ENCODE measurements at places on chromosomes 5 and 9.

DNA sequence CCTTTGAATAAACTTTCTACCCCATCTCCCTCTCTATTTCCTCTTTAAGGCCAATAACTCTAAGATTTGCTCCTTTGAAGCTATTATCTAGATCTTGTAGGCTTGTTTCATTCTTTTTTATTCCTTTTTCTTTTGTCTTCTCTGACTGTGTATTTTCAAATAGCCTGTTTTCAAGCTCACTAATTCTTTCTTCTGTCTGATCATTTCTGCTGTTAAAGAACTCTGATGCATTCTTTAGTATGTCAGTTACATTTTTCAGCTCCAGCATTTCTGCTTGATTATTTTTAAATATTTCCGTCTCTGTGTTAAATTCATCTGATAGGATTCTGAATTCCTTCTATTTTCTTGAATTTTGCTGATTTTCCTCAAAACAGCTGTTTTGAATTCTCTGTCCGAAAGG is 15.3 kb upstream of the LIX1 start:
- DNase-seq: no peak

DNA sequence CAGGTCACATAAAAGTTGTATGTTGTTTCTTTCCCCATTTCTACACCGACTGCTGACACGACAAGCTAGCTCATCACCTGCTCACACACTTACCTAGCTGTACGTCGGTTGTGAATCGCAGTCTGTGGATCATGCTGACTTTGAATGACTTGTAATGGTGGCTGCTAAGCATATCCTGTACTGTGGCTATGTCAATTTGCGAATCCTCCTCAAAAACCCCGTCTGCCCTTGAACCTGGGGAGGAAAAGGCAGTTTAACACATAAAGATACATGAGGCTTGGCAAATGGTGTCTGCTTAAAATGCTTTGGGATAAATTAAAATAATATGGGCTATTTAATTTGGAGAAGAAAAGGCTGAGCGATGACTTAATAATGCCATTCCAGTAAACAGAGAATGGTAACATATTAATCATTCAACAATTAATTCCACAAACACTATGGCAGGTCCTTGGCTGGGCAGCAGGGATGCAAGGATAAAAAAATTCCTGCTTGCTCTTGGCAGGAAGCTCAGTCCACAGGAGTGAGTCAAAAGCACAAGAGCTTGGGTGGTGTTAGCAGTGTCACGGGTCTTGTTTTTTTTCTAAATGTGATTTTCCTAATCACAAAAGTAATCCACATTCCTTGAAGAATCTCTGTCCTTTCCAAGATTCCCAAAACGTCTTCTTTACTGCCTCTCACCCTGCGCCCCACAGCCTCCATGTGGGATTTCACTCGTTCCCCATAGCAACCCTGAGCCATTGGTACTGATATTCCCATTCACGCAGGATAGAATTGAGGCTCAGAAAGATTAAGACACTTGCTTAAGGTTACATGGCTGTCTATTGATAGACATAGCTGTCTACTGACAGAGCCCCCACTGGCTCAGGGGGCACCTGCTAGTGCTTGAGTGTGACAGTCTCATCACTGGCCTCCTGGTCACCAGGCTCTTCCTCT is 222.4 kb downstream of the MAPKAP1 start:
- no peak for DNase-seq

GRCh38 chr5:171524466-171524865 is 105.0 kb downstream of the FGF18 start:
- no peak for DNase-seq

DNA sequence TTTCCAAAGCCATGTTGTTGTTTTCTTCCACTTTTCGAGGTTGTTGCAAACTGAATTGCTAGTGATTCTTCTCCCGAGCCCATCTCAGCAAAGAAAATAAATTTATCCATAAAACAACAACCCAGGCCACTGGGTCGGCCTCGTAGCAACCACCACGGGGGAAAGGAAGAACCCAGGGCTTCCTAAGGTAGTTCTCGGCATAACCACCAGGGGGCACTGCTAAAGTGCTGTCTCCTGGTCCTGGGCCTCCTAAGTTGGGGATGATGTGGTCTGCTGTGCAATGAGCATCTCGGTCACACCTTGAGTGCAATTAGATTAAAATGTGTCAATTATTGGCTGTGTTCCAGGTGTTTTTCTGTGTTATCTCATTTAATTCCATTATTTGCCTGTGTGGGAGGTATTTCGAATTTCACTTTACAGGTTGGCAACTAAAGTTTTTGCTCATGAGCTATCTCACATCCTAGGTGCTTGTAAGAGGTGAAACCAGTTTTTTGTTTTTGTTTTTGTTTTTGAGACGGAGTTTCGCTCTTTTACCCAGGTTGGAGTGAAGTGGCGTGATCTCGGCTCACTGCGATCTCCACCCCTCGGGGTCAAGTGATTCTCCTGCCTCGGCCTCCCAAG is 102.8 kb upstream of the DAP start:
- no peak for DNase-seq

DNA sequence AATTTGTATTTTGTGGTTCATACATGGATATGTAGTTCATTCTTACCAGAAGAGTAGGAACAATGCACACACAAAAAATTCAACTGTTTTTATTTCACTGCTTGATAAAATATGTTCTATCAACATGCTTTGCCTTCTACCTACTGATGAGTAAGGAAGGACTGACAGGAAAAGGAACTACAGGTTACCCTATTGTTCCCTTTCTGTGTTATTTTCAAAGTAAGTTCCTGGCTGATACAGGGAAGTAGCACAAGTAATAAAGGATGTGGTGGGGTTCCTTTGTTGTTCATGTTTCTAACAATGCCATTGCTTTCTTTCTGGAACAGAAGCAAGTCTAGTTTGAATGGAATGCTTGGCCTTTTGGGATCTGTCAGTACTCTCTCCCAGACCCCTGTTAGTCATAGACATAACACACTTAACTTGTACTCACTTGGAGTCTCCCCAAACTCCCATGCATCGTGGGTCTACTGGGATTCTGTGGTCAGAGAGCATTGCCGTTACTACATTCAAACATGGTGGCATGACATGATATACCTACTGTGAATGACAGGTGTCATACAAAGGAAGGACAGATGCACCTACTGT is 20.2 kb upstream of the ALDOB start:
- DNase-seq: no peak

DNA sequence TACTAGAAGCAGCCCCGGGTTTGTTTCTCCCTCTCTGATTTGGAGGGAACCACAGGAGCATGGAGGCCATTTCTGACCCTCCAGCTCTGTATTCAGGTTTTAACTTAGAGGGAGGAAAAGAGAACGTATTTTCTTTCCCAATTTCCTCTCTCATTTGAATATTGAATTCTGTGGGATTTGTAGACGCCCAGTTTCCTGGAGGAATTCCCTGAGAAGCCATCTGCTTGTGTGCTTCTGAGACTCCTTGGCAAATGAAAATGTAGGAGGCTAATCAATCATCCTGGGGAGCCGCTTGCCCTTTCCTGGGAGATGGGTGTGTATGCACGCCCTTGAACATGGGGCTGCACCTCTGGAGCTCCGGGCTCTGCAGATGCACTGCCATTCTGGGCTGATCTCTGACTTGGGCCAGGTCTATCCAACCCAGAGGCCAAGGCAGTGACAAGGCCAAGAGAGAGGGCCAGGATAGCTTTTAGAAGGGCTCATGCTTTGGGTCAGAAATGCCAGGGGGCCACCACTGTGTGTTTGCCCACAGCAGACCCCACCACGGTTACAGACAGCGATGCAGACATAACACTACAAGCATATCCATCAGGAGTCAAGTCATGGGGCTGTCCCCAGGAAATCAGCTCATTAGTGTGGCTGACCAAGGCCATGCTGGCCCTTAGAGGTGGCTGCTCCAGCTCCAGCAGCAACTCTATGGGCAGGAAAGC is 174.5 kb downstream of the C5orf15 start:
- DNase-seq: no peak

- DNase-seq: no peak
Measured at GRCh38 chr5:38008198-38008597, 168.4 kb upstream of the GDNF start.

DNA sequence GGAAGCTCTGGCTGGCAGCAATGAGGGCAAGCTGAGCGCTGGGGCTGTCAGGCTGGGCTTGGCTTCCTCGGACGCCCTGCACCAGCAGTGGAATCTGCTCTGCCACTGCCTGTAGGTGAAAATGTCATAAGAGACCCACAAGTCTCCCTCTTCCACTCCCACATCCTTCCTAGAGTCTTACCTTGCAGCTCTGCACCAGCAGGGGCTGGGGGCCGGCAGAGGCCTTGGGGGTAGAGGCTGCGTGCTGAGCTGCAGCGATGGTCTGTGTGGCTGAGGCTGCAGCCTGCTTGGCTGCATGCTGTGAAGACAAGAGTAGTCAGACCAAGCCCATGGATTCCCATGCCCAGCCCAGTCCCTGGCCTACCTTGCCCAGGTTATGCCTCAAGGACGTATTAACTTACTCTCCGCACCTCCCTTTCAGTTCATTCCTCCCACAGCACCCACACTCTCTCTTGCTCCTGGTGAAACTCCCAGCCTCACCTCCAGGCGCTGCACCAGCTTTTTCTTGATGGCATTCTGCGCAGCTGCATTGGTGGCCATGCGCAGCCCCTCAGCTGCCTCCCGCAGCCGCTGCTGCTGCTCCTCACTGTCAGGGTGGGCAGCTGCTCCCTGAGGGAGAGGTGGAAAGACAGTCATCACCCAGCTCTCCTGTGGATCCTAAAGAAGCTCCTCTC is 17.3 kb downstream of the TLN1 start:
- DNase-seq: no peak

DNA sequence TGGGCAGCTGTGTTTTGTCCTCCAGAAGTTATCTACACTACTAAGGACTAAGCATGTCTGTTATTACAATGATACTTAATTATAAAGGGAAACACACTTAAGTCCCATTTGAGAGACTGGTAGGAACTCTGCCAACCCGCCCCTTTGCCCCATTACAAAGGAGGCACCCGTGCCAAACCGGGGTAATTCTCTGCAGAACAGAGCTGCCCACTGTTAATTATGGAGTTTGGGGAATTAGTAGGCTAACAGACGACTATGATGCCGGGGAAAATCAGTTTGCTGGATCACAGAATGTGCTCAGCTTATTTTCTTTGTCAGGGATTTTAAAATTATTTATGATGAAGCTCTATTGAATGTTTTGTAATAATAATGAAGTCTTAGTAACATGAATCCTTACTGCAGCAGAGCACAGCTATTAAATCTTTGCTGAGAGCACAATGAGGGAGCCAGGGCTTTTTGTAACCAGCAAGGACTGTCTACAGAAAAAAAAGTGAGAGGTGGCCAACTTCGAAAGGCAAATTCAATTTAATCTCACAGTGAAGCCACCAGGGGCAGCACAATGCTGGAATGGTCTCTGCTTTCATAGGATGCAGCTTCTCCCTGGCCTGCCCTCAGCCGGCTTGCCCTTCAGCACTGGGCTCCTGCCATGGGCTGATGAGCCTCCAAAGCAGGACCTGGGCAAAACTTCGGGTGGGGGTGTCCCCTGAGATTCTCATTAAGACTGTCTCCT is 134.5 kb downstream of the GNAQ start:
- no peak for DNase-seq

GRCh38 chr9:126806336-126806735 is 1.5 kb downstream of the ZBTB43 start:
- DNase-seq: no peak

GRCh38 chr9:22079873-22080341 is 70.8 kb upstream of the CDKN2B start:
- DNase-seq: no peak

- no peak for DNase-seq
Measured at GRCh38 chr5:132449060-132449459, 41.5 kb downstream of the IRF1 start.

GRCh38 chr9:96344458-96345180 is 38.9 kb downstream of the SLC35D2 start:
- DNase-seq: peak; percentile 76

DNA sequence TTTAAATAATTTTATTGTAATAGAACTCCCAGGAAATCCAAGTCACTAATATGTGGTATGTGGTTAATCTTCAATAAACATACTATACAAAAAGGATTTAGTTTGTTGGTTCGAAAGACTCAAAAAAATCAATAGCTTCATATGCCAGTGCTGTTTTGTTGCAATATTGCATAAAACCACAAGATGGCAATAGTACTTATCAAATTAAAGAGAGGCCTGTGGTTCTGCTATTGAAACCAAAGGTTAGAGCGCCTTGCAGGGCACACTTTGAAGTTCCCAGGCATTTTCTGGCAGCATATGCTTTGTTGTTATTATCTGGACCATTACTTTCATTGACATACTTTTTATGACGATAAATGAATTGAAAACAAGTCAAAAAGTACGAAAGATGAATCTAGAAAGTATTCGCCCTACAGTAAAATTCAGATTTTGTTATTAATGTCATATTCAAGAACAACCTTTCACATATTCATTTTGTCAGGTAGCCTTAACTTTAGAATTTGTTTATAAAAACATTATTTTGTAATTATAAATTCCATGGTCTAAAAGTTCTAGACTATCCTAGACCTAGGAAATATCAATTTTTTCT is 316.3 kb downstream of the MCTP1 start:
- no peak for DNase-seq

DNA sequence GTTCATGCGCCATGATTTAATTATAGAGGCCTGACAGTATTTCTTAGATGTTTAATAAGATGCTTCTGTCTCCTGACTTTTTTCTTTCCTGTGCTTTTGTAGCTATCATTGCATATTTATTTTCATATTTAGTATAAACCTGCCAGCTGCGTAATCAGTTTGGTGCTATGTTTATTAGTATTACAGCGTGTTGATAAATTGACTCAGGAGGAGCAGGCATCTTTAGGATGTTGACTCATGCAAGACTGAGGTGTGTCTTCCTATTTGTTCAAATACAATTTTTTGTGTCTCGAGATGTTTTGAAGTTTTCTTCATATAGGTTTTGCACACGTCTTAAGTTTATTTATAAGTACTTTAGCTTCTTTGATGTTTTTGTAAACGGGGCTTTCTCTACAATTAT is 35.9 kb upstream of the EXOC3 start:
- no peak for DNase-seq

DNA sequence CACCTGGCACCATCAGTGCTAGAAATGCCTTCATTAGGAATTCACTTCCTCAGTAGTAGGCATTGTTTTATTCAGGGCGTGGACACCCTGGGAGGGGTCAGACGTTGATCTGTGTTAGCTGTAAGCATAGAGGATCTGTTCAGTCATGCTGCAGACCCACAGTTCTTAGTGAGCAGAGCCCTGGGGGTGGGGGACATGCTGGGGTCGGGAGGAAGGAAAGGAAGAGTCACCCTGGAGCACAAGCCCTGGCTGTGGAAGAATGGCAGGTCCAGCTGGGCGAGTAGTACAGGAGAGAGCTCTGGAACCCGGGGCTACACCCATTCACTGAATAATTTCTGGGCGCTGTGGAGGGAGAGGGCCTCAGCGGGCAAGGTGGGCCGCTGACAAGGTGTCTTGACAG is 172.5 kb downstream of the FSTL4 start:
- no peak for DNase-seq

- no peak for DNase-seq
Measured at GRCh38 chr5:35248843-35249780, 18.8 kb upstream of the PRLR start.
